ENCODE measurements at places on chromosomes 11 and 22. TPM values are rescaled to one million over a fixed set of nuclear protein-coding genes. Genes with fewer than 3 reads are reported as not detected.

GRCh38 chr11:75265851-75266531 is 25.4 kb downstream of the TPBGL start:
- no peak for DNase-seq

Gene APOA4
- total RNA-seq, result not detected

Gene LRRC4C
- total RNA-seq, result 54.9 TPM

GRCh38 chr11:45933131-45933831 is 10.8 kb downstream of the LARGE2 start:
- DNase-seq, result no peak

Gene GPR83
- total RNA-seq, result 5.3 TPM

- DNase-seq, result no peak
These were observed 20.5 kb upstream of the PDGFB start for GRCh38 chr22:39265143-39265886.

GRCh38 chr11:106998116-106998915 is 20.0 kb downstream of the GUCY1A2 start:
- DNase-seq, result no peak

Gene CD6
- total RNA-seq, result 0.61 TPM

- DNase-seq, result no peak
These were observed 1.2 kb upstream of the ZFP91 start for GRCh38 chr11:58577555-58578135.

Gene MYRF
- 13.6 TPM for total RNA-seq

DNA sequence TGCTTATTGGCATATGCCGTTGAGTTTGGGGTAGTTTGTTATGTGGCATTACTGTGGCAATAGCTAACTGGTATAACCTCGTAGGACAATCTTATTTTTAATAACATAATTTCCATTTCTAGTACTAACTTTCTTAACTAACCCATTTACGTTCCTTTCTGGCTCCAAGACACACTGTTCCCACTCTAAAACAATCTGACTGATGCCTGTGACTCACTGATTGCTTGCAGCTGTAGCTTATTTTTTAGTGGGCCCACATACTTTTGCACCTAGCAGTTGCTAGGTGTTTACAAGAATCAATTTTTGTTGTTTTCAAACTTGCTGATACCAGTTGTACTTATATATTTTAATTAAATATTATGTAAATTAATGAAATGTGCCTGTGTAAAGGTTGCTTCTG is 52.2 kb downstream of the FAT3 start:
- no peak for DNase-seq

GRCh38 chr11:129013737-129014475 is 71.2 kb upstream of the TP53AIP1 start:
- DNase-seq, result no peak

Gene HSPB2
- total RNA-seq, result 0.50 TPM

Gene AP5B1
- total RNA-seq, result 5.0 TPM

DNA sequence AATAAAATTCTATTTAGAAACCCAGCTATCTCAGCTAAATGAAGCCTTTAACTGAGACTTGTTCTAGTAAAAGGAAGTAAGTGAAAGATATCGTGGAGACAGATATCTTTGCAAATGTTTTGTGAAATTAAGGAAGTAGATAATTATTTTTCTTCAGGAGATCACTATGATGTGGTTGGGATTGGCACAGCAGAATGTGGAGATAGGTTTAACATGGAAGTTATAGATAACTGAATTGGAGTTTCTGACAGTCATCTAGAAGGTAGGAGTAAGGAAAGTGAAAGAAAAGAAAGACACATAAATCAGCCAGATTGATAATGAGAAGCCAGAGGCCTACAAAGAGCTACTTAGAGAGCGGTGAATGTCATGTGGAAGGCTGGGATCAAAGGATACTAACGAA is 4.7 kb upstream of the CASP5 start:
- DNase-seq, result no peak

DNA sequence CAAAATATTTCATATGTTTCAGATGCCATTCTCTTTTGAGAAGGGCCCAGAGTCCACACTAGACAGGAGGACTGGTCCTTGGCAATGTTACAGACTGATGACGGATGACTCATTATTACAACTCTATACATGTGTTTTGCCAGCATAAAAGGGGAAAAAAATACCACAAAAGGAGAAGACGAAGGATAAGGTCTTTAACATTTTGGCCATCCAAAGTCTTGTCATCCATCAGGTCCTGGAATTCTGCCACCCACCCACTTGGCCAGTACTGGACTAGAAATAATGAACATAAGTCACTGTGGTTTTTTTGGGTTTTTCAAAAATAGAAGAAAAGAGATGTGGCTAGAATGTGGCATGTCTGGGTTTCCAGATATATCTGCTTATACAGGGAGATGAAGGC is 57.7 kb upstream of the BDNF start:
- DNase-seq, result no peak

GRCh38 chr11:34339149-34340064 is 18.4 kb downstream of the ABTB2 start:
- DNase-seq, result no peak

Gene DGCR8
- total RNA-seq, result 20.7 TPM

Gene GRAP2
- 1.8 TPM for total RNA-seq

GRCh38 chr11:33772300-33772699 is 2.0 kb downstream of the FBXO3 start:
- DNase-seq, result no peak

- DNase-seq, result no peak
These were observed 242.9 kb downstream of the NELL1 start for GRCh38 chr11:20912065-20912821.

Gene PGM2L1
- 116 TPM for total RNA-seq

DNA sequence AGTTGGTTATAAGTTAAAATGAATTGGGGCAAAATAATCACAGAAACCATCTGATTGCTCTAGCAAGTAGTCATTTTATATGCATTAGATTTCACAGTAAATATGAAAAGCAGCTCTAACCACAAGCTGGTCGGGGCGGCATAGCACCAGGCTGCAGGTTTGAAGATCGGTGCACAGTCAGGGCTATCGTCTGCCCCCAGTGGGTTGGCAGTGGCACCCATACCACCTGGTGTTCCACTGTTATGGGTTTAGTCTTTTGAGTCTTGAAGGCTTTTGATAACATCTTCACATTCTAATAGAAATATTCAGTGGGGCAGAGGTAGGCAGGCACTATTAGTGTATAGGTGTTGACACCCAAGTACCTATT is 62.1 kb downstream of the GRK3 start:
- no peak for DNase-seq

- peak; percentile 88 for DNase-seq
These were observed at the start of gene ARHGEF17 for GRCh38 chr11:73308003-73308960. Gene ARHGEF17 (plus strand): TSS chr11:73308276. CDS start chr11:73308639, 363 bp downstream.

Gene RAB36
- 12.2 TPM for total RNA-seq

DNA sequence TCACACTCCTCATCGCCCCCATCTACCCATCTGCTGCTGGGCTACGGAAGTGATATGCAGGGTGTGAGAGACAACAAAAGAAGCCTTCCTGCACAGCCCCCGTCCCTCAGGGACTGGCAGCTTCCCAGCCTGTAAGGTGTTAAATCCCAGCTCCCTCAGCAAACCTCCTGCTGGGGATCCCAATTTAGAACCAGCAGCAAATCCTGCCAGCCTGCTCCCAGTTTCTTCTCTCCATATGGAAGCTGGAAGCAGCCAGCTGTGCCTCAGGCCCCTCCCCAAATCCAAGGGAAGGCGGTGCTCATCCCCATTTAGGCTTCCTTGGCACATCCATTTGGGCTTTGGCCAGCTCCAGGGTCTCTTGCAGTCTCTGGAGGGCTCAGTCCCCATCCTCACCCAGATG is 47.5 kb downstream of the PAMR1 start:
- no peak for DNase-seq

Gene LDLRAD3
- total RNA-seq, result 25.6 TPM

Gene OR52E5
- total RNA-seq, result not detected

DNA sequence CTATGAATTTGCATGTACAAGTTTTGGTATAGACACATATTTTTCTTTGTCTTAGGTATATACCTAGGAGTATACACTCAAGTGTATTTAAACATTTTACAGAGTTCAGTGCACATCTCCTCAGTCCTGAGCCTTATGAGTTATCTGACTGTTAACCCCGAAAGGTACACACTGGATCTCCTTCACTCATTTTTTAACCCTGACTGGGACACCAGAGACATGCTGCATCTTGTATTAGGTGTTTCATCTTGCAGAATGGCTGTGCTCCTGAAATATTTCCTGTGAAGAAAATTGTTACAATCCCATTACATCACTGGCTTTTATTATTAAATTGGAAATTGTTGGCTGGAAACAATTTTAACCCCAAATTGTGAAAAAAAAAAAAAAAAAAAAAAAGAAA is 15.3 kb downstream of the PARVA start:
- no peak for DNase-seq

GRCh38 chr11:116424615-116425261 is 348.0 kb downstream of the BUD13 start:
- DNase-seq, result no peak

DNA sequence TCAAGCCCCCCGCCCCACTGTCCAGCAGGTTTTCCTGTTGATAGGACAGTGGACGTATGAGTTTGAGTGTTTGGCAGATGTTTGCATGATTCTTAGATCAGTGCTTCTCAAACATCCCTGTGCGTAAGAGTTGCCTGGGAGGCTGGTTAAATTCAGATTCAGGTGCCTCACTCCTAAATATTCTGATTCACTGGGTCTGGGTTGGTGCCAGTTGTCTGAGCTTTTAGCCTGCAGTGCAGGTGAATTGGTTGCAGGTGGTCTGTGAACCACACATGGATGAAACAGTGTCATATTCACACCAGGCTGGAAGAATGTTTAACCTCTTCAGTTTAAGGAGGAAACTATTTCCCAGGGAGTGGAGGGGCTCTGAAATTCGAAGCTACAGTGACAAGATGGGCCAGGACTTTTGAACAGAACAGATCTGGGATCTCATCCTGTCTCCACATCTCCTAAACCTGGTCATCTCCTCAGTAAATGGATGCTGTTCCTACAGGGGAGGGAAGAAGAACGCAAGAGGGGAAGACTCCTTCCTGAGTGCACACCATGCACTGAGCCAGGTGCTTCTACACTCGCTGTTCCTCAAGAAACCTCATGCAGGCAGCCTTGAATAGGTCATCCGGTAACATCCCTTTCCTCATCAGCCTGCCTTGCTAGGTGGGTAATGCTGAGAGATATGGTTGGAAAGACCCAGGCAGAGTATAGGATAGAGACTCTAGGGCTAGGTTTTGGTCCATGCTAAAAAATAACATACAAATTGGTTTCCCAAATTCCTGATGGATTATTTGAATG is 47.8 kb downstream of the TEAD1 start:
- DNase-seq, result no peak

GRCh38 chr22:46653596-46653995 is 33.4 kb downstream of the GRAMD4 start:
- no peak for DNase-seq

Gene NRIP3
- 9.9 TPM for total RNA-seq

Gene SLC15A3
- 20.3 TPM for total RNA-seq

DNA sequence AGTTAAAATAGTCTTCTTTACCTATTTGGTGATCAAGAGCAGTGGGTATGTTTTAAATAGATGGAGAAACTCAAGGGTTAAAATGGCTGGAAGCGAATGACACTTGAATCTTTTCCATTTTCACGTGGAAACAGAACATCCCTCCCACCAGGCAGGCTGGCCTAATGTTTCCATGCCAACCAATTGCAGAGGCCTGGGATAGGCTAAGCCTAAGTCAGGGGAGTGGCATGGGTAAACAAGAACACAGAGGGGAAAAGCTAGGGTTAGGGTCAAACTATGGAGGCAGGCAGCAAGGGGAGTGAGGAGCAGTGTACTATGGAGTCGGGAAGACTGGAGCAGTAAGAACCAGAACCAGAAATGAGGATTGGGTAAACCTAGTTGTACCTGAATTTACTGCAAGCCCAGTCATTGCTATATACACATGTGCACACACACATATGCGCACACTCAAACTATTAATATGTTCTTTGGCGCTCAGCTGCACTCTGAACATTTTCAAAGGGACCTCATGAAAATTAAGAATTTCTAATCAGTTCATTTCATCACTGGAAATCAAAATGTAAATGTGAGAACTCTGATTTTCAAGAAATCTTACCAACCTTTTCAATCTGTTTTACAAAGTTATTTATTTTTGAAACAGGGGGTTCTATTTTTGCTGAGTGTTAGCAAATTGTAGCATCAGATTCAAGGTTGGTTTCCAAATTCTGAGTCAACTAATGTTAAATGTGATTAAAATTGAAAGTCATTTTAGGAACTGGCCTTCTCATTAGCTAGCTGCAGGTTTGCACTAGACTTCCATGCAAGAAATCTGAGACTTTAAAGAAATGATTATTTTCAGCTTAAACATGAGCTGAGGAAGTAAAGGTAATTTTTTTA is 327.0 kb upstream of the CCDC90B start:
- DNase-seq, result peak; percentile 57

Gene CLCF1
- 0.50 TPM for total RNA-seq

DNA sequence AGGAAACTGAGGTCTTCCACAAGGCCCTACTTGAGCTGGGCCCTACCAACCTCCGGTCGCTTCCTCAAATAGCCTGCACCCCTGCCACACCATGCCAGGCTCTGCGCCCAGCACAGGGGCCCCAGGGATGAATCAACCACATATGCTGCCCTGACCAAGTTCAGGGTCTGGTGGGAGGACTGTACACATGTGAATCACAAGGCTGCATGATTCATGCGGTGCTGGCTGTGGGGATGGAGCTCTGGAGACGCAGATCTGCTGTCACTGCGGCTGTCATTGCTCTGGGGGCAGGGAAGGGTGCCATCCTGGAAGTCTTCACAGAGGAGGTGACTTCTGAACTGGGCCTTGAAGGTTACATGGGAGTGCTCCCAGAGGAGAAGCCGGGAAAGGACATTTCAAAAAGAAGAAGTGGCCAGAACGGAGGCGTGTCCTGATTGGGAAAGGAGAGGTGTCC is 21.5 kb downstream of the CYTH4 start:
- no peak for DNase-seq

Gene LARGE1
- 25.6 TPM for total RNA-seq

- DNase-seq, result no peak
These were observed 6.3 kb downstream of the MCAM start for GRCh38 chr11:119310682-119311052.

Gene IFITM10
- 3.4 TPM for total RNA-seq

- DNase-seq, result no peak
These were observed 107.7 kb upstream of the CLMP start for GRCh38 chr11:123302751-123303195.

Gene MFRP
- total RNA-seq, result not detected

DNA sequence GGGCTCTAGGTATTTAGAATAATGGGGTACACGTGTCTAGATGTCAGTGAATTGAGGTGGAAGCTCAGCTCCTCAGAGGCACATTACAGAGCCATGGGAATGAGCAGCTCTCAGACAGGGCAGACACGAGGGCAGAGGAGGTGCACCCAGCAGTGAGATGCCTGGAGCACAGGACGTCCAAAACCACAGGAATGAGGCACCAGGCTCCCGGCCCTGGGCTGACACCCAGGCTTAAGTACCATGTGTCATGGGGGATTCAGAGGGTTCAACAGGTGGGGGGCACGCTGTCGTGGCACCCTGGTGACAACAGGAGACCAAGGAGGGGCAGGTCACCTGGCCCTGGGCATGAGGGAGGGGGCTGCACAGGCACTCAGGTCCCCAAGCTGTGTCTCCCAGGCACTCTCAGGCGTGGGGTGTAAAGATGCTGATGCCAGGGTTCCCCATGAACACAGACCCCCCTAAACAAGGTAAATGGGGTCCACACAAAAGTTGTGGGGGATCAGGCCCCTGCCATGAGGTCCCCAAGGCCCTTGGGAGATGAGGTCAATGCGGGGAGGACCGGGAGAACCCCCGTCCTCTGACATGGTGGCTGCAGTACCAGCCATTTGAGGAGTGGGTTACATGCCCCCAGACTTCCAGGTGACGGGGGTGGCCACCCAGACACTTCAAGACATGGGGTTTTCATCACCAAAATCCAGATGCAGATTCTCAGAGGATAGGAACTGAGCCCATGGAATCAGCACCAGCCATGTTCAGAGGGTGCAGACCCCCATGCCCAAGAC is 5.6 kb upstream of the SYT8 start:
- no peak for DNase-seq
